Thyroid gland (tissue), 4 donors: ENCODE measurements at places on chromosomes 4 and X. TPM values are rescaled to one million over a fixed set of nuclear protein-coding genes. Genes with fewer than 3 reads are reported as not detected.

CPZ gene
- total RNA-seq: 4.1 TPM

FRMD7 gene
- not detected for total RNA-seq

MTMR8 gene
- 1.6 TPM for total RNA-seq

- peak; percentile 6 for DNase-seq
Measured at GRCh38 chr4:76955182-76955581, 5.6 kb downstream of the SEPTIN11 start.

- DNase-seq: no peak
Measured at GRCh38 chr4:30716158-30716557, 4.0 kb upstream of the PCDH7 start.

GRCh38 chrX:10922159-10922558 is 189.0 kb upstream of the HCCS start:
- DNase-seq: peak; percentile 15

GRCh38 chrX:120140293-120140981 is 18.0 kb upstream of the RHOXF2 start:
- no peak for DNase-seq

- no peak for DNase-seq
Measured at GRCh38 chr4:37071576-37071975, 173.0 kb upstream of the NWD2 start.

- no peak for DNase-seq
Measured at GRCh38 chrX:40142417-40142816, 44.7 kb upstream of the BCOR start.
